ENCODE measurements at places on chromosomes 2 and 18.

DNA sequence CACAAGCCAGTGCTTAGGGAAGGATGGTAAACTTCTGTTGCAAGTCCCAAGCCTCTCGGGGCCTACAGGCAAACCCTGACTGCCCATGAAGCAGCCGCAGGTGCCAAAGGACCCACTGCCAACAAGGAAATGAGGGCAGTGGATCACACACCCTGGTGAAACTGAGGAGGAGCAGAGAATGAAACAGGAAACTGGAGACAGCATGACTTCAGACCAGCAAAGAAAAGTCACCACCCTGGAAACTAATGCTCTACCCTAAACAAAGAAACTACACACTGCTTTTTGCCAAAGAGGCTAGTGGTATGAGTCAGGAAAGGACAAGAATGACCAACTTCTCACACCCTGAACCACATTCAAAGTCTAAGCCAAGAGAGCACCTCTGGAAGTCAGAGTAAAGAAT is 97.2 kb downstream of the MYO5B start:
- DNase-seq, result no peak

- DNase-seq, result no peak
Measured at GRCh38 chr2:121479882-121480522, 50.7 kb upstream of the RNU4ATAC start.

- no peak for DNase-seq
Measured at GRCh38 chr2:26636935-26637334, 4.2 kb downstream of the CIB4 start.

DNA sequence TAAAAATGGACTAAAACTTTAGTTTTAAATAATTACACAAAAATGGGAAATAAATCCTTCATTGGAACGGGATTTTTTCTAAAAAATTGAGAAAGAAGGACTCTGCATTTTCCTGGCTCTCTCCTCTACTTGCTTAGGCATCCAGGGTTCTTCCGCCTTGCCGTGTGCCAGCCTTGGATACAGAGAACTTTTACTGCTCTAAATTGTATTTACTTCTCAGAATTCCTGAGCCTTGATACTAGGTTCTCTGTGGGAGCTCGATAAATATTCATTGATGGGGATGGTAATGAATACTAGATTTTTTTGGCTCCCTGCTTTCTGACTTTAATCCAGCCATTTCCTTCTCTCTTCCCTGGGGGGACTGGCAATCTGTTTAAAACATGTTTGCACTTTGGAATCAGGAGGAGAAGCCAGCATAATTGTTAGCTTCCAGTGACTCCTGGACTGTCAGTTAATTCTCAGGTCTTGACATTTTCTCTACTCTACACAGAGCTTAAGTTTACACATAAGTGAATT is 746.1 kb upstream of the LRRTM1 start:
- no peak for DNase-seq

DNA sequence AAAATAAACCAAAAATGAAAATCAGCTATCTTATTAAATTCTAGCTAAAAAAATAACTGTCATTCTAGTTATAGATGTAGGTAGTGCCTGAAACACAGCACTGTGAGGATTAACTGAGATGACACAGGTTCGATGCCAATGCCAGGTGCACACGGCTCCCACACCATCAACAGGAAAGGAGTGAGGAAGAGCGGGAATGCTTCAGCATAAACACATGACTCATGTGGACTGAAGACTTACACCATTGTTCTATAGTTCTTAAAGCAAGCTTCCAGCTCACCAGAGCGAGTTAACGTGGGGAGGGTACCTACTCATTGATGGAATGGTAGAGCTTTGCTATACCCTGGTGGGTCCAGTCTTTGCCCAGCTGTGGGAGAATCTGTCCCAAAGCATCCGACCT is 76.7 kb downstream of the EMILIN2 start:
- no peak for DNase-seq

GRCh38 chr2:182229297-182229696 is 197.5 kb downstream of the PDE1A start:
- DNase-seq, result no peak

DNA sequence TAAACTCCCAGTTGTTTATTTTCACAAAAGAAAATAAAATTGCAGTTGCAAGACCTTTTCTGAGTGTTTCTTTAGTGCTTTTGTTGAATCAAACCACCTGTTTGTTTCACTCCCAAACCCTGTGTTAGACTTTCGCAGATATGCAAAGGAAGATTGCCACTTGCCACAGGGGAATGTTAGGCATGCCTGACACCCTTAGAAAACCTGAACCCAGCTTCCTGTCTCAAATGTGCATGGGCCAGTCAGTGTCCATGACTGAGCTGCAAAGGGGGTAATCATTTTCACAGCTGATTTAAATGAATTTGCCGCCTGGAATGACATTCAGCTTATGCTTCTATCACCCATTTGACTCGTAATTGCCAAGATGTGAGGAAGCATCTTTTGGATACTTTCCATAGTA is 17.5 kb downstream of the TGOLN2 start:
- no peak for DNase-seq

DNA sequence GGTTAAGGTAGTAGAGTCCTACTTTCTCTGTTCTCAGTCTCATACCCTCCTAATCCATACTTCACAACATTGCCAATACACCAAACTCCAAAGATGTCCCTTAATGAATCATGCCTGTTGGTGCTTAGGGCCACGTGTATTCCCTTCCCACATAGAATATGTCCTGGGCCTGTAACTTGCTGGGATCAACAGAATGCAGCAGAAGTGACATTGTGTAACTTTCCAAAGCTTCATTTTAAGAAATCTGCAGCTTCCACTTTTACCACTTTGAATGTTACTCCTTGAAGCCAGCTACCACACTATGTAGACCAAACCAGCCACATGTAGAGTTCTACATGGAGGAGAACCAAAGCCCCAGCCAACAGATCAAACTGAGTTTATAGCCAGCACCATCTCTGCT is 58.5 kb upstream of the ARHGAP15 start:
- no peak for DNase-seq

DNA sequence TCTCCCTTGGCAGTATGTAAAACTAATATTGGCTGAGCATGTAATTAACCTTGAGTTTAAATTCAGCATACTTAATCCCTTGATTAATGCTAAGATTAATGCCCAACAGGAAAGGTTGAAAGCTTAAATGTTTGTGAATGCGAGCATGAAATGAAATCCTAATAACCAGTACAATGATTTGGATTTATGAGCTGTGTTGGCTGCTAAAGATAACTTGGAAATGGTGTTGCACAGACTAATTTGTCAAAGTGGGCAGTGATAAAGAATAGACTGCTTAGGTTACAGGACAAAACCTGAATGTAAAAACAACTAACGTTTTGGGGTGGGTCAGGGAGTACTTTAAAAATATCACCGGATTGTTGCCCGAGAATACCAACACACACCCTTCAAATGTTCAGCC is 70.6 kb downstream of the MGAT5 start:
- no peak for DNase-seq

DNA sequence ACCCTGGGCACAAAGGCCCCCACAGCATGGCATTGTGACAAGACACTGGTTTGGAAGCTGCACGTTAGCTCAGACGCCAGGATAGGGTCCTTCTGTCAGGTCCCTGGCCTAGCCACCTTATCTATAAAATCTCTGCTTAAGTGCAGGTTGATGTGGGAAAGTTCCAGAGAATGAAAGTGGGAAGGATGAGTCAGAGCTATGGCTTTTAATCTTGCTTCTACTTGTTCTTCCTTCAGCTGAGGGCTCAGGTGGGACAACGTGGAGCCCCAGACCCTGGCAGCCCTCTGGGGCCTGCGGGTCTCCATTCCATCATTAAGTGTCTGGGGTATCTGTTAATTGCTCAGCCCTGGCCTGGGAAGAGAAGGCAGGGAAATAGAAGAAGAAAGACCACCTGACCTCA is 64.5 kb downstream of the CELF4 start:
- DNase-seq, result no peak

DNA sequence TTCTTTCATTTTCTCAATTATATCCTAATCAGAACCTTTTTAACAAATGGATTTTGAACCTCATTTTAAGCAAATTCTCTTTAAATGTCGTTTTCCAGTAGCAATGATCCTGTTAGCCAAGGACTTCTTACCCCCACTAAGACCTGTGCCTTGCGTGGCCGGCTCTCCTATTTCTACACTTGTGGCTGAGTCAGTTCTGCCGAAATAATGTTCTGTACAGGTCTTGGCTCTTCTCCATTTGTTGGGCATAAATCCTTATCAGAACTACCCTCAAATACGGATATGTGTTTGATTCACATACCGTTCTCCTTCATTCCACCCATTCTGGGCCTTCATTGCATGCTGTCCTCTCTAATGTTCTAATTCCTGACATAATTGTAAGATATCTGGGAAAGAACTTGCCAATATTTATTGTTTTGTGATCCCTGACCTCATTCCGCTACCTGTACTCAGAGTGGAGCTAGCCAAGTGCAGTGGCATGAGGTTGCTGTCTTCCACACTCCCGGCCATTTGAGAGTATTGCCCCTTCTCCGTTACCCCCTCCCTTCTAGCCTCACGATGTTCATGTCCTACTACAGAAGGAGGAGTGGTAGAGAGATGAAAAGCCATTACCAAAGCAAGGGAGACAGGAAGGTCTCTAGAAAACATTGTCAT is 78.7 kb downstream of the MYOM1 start:
- DNase-seq, result no peak

DNA sequence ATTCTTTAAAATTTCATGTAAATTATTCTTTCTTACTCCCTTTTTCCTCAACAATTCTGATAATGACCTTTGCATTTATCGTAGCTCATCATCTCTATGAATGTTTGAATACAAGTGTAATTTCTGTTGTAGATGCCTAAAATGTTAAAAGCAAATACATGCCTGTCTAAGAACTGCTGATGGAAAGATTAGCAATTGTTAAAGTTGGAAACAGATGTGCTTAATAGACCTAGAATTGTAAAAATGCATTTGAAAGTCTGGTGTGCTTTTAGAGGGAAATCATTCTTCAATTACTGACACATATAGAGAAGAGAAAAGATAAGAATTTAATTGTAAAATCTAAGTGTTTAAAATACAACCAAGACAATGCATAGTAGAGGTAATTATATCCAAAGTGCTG is 50.4 kb downstream of the CCDC102B start:
- no peak for DNase-seq

DNA sequence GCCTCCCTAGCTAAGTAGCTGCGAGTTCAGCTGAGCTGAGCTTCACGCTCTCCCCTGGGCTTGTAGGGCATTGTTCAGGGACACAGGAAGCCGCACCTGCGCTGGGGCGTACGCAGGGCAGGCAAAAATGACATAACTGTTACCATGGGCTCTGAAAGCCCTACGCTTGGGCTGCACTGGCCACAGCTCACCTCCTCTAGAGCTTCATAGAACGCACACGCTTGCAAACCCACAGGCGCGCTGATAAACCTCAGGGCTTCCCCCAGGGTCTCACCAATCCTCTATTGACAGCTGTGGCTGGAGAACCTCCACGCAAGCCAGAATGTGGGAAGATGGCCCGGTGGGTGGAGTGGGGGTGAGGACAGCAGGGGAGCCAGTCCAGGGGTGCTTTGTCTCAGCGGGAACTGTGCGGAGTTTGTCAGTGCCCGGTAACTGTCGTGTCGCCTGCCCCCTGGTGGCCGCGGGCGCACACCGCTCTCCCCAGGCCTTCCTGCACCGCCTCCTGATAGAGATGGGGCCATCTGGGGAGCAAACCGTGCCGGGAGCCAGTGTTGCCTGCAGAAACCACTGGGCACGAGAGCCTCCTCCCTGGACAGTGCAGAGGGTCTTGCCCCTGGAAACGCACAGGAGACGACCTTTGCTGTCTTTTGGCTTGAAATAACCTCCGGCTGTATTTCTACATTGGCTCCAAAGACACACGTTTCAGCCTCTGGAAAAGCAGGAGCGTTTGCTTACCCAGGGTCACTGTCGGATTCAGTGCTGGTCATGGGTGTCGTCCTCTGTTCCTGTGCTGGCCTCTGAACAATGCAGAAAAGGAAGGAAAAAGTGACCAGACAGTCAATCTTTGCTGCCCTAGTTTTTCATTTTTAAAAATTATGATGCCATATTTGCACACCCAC is 17.0 kb upstream of the CIDEA start:
- peak; percentile 34 for DNase-seq

- DNase-seq, result no peak
Measured at GRCh38 chr2:187567126-187567525, 12.9 kb upstream of the TFPI start.

GRCh38 chr2:234309431-234309830 is 187.4 kb downstream of the ARL4C start:
- DNase-seq, result no peak

DNA sequence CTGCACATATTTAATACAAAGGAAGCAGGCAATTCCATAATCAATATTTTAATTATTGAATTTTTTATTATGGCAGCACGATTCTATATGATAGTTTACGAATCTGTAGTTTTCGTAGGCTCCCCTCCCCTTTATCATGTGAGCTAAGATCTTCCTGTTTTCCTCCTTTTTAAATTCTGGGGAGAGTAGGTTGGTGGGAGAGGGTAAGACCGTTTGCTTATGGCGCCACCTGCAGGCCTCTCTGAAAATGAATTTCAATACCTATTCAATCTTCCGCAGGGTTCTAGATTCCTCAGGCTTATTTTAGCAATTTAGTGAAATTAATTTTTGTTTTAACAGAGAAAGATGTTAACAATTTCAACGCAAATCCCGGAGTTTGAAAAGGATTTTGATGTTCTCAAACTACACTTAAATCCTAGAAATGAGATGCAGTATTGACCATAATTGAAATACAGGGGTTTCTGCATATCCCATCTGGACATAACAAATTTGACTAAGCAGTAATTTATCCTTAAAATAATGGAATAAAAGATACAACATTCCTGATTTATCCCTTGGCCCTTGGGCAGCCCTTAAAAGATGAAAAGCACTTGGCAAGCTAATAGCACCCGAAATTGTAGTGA is 12.8 kb upstream of the GBX2 start:
- DNase-seq, result no peak

- DNase-seq, result no peak
Measured at GRCh38 chr18:79940814-79941472, 10.5 kb downstream of the SLC66A2 start.

DNA sequence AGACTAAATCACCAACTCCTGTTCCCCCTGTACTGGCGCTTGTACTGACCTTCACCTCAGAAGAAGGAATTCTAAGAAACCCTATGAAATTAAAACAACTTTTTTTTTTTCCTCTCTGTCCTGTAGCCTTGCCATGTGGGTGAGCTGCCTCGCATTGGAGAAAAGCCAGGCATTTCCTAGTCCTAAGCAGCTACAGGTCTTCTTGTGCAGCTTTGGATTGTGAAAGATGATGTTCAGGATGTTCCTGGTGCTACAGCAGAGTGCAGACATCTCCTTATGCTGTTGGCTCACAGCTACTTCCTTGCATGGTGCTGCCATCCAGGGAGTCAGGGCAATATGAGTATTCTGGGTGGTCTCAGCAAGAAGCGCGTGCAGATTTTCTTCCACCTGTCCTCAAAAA is 11.9 kb downstream of the PIK3C3 start:
- DNase-seq, result no peak

DNA sequence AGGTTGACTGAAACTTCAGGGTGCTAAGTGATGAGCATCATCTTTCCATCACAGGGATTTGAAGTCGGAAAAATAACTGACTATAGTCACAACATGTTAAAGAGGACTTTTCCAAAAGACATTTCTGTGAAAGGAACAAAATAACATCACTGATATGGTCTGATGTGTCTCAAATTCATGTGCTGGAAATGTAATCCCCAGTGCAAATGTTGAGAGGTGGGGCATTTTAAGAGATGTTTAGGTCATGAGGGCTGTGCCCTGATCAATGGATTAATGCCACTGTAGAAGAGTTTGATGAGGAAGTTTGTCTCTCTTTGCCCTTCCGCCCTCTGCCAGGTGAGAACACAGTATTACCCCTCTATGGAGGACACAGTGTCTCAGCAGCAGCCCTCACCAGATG is 95.9 kb downstream of the INO80D start:
- no peak for DNase-seq
